ENCODE measurements at places on chromosomes 2 and 18.

DNA sequence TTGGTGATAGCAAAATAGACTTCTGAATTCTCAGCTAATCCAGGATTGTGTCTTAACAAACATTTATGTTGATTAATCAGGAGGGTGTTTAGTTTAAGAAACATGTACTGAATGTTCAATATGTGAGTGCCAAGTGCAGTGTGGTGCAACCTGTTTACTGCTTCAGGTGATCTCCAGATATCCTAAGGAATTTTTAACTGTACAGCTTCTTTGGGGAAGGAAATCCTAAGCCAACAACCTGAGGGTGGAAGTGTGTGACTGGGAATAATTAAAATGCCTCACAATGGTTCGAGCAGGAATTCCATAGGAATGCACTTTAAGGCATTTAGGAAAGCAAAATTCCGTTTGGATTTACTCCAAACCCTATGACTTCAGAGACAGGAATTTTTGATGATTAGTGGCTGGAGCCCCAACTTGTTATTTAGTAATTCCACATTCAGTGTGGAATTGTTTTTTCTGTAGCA is 16.4 kb downstream of the CRIM1 start:
- no peak overlapping the region for H3K4me3 ChIP-seq
- H3K27me3 ChIP-seq: no peaks in the 10 kb centered on the region
- no peak for DNase-seq

- no peaks in the 10 kb centered on the region for H3K27me3 ChIP-seq
- no peak overlapping the region for H3K4me3 ChIP-seq
- no peak for DNase-seq
- no peaks in the 10 kb centered on the region for H3K36me3 ChIP-seq
- no peaks in the 10 kb centered on the region for H3K4me1 ChIP-seq
Observed at GRCh38 chr2:26608557-26608956, 32.6 kb downstream of the CIB4 start.

DNA sequence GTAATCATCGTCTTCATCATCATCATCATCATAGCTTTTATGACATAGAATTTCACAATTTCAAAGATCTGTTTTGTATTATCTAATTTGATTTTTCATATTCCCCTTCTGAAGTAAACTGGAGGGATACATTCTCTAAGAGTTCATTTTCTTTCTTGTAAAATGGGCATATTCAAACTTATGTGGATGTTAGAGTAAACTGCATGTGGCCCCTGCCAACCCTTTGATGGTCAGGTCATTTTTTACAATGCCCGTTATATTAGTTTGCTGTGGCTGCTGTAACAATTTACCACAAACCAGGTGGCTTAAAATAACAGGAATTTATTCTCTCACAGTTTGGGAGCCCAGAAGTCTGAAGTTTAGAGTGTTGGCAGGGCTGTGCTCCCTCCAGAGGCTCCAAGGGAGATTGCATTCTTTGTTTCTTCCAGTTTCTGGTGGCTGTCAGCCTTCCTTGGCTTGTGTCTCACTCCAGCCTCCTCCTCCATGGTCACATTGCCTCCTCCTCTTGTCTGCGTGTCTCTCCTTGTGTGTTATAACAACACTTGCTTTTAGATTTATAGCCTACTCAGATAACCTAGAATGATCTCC is 127.5 kb upstream of the MMADHC start:
- no peak for DNase-seq
- H3K27ac ChIP-seq: no peak overlapping the region
- no peaks in the 10 kb centered on the region for H3K27me3 ChIP-seq
- H3K4me1 ChIP-seq: no peaks in the 10 kb centered on the region
- H3K4me3 ChIP-seq: no peak overlapping the region

GRCh38 chr2:203892207-203892606 is 24.6 kb downstream of the CTLA4 start:
- no peak overlapping the region for H3K27ac ChIP-seq
- no peak overlapping the region for H3K4me3 ChIP-seq
- H3K36me3 ChIP-seq: no peaks in the 10 kb centered on the region

DNA sequence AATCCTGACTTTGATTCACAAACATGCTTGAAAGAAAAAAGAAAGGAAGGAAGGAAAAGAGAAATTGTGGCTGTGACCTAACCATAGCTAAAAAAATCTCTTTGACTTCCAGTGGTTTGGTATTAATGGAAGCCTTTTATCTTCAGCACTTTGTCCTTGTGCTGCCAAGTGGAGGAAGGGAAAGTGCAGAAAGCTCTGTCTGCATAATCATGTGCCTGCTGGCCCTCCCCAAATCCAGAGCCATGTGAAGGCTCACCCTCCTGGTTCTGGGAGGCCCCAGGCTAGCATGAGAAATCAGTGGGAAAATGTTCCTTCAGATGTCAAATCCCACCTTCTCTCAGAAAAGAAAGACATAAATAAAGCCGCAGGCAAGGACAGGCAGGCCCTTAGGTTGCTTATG is 48.3 kb upstream of the BMPR2 start:
- H3K4me1 ChIP-seq: no peaks in the 10 kb centered on the region
- DNase-seq: no peak
- no peak overlapping the region for H3K4me3 ChIP-seq
- no peak overlapping the region for H3K27ac ChIP-seq
- no peaks in the 10 kb centered on the region for H3K36me3 ChIP-seq

DNA sequence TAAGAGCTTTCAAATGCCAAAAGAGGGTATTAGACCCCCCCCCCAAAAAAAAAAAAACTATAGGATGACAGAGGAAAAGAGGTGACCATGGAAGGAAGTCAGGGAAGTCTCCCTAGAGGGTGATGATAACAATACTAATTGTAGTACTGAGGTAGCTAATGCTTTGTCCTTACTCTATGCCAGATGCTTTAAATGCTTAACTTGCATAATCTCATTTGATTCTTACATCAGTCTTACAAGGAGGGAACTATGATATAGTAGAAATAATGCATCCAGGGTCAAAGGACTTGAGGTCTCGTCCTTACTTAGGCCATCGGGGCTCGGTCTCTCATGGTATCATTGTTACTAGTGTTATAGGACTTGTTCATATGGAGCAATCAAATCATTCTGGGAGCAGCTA is 9.1 kb downstream of the IDH1 start:
- no peak overlapping the region for H3K4me3 ChIP-seq
- no peak for DNase-seq
- peaks cover 99% of the 10 kb centered on the region for H3K36me3 ChIP-seq
- no peaks in the 10 kb centered on the region for H3K27me3 ChIP-seq
- no peak overlapping the region for H3K27ac ChIP-seq
- H3K4me1 ChIP-seq: no peaks in the 10 kb centered on the region
